Neuronal stem cell (in vitro differentiated cells): ENCODE measurements at places on chromosomes 6 and 20.

GRCh38 chr20:1867495-1868260, 27.5 kb upstream of the SIRPA start:
- no peak for DNase-seq

DNA sequence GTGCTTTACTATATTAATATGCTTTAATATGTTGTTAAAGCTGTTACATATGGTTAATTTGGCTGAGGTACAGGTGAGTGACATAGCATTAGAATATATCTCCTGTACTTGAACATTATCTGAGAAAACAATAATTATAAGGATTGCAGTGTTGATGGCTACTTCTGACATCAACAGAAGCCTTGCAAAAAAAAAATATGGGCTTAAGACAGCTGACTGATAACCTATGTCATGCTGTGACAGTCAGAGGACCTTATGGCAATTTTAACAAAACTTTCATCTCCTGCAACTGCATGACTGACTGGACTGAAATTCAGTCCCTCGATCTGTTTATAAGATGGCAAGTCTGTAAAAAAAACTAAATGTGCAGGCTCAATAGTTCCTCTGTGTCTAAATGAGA, 27.5 kb upstream of the TBX18 start:
- DNase-seq = no peak

DNA sequence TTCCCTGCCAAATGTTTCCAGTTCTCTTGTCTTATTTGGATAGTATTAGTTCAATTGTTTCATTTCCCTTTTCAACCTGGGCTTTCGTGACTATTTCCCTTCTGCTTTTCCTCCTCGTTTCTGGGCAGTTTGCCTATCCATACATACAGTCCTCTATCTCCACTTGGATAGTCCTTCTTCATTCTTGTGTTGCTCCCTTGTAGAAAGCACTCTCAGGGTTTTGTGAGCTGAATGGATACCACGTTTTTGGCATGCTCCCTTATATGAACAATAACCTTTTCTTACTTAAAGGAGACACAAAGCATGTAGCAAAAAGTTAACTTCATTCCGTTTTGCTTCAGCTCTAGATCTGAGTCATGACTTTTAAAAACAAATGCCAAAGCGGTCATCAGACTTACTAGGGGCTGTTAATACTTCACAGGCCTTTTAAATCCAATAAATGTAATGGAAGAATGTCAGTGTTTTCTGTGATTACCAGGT, 16.6 kb downstream of the CRYBG1 start:
- DNase-seq = no peak

DNA sequence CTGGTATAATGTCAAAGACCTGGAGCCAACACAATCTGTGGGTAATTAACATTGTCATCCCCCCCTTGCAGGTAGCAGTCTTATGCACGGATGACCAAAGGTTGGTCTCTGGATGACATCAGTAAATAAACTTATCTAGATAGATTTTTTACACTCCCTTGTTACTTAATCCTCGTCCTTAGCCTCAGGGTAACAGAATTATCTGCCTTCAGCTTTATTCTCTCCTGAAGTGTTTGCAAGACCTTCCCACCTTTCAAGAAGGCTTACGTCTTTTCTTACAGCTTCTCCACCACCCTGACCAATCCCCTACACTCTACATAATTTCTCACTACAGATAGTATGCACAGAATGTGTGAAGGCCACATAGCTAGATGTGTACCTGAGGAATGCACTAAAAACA, 434.8 kb upstream of the HTR1E start:
- DNase-seq = no peak

- DNase-seq = no peak
Observed at GRCh38 chr6:163580311-163581030, 166.0 kb downstream of the QKI start.

- DNase-seq = no peak
Observed at GRCh38 chr6:164982389-164982788, 327.0 kb downstream of the C6orf118 start.

DNA sequence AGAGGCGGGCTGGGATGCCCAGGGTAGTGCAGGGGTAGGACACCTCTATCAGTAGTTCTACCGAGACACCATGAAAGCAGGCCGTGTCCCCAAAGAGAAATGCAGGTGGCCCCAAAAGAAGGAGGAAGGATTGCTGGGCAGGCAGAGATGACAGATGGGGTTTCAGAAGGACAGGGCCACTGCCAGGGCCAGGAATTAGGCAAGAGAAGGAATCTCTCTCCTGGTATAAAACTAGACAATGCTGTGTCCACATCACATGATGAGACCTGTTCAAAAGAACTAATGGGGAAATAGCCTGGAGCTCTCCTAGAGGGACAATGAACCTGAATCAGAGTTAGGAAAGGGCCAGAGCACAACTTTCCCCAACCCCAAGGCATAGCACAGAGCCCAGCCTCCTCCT, 21.6 kb upstream of the VSX1 start:
- no peak for DNase-seq

DNA sequence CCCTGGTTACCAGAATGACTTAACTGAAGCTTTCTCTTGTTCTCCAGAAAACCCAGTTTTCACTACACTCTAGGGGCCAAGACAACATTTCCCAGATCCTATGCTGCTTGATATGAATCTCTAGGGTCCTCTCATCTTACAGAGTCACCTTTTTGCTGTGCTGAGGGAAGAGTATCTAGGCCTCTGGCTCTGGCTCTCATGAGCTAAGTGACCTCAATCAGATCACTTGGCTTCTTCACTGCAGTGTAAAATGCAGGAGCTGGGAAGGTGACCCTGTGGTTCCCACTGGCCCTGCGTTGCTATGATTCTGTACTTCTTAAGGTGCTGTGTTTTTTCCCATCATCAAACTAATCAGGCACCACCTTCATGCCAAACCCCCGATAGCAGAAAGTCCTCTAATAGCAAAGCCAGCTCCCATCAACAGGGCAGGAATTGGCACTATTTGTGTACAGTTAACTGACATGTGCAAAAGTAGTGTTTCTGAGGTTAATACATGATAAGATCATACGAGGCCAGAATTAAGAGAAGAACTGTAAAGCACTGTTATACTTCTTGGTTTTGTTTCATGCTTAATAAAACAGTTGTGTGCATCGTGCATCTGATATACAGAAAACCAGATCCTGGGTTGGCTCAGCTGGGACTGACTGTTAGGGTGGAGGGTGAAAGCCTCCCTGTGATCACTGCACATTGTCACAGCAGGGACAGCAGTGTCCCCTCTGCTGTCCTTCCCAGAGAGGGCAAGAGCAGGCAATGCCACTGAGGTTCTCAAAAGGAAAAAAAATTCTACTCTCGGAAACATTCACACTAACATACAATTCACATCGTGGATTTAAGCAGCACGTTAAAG, 46.7 kb downstream of the CNKSR3 start:
- DNase-seq = no peak

DNA sequence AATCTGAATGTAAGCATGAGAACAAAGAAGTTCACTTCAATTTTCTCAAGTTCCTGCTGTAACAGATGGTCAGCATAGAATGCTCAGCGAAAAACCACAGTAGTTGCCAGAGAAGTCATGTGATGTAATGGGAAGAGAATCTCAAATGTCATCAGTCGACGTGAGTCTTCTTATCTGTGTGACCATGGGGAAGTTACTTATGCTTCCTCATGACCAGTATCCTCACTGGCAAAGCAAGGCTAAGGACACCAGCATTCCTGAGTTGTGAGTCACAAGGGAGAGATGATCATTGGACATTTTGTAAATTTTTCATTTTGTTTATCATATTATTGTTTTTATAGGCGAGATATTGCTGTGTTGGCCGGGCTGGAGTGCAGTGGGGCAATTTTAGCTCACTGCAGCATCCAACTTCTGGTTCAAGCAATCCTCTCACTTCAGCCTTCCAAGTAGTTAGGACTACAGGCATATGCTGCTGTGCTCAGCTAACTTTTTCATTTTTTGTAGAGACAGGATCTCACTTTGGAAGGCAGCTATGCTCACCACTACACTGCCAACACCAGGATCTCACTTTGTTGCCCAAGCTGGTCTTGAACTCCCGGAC, 21.9 kb downstream of the SGK1 start:
- DNase-seq = no peak

DNA sequence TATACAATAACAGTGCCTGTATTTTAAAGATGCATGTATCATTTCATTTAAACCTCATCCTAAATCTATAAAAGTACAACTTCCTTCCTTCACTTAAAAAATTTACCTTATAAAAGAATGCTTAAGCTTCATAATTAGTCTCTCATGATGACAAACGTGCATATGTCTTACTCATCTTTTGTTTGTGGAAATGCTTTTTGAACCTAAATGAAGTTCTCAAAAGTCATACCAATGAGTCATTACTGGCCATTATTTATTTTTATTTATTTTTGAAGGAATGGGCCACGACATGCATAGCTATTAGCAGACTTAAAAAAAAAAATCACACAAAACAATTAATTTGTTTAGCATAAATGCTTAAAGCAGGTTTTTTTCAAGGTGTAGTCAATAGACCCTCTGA, 3.7 kb downstream of the TFB1M start:
- DNase-seq = no peak

GRCh38 chr20:10927011-10927583, 253.3 kb upstream of the JAG1 start:
- no peak for DNase-seq

DNA sequence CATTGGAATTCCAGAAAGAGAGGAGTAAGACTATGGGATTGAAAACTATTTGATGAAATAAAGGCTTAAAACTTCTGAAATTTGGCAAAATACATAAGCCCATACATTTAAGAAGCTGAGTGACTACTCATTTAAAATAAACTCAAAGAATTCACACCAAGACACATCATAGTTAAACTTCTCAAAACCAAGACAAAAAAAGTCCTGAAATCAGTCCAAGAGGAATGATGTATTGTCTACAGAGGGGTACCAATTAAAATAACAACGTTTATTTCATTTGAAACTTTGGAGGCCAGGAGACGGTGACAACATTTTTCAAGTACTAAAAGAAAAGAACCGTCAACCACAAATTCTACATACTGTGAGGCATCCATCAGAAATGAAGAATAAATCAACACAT, 841.4 kb upstream of the MAP3K7 start:
- DNase-seq = no peak

- DNase-seq = no peak
Observed at GRCh38 chr6:85714893-85715530, 72.3 kb upstream of the SYNCRIP start.

DNA sequence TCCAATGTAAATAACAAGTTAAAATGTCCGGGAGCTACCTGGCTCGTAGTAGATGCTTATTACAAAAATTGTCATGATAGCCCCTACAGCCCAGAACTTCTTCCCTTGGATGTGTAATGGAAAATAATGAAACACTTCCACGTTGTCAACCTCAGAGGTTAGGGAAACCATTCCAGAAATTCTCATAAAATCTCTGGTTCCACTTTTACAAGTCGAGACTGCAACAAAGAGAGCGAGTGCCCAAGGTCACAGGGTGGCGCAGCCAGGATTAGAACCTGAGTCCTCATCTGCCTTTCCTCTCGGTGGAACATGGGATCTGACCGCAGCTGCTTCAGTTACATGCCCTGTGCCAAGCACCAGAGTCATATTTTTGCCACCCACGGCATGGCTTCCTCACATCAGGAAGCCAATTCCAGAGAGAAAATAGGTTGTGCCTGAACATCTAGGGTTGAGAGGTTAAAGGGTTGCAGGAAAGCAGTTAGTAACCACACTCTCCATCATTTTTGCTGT, 157.6 kb downstream of the SOBP start:
- no peak for DNase-seq

DNA sequence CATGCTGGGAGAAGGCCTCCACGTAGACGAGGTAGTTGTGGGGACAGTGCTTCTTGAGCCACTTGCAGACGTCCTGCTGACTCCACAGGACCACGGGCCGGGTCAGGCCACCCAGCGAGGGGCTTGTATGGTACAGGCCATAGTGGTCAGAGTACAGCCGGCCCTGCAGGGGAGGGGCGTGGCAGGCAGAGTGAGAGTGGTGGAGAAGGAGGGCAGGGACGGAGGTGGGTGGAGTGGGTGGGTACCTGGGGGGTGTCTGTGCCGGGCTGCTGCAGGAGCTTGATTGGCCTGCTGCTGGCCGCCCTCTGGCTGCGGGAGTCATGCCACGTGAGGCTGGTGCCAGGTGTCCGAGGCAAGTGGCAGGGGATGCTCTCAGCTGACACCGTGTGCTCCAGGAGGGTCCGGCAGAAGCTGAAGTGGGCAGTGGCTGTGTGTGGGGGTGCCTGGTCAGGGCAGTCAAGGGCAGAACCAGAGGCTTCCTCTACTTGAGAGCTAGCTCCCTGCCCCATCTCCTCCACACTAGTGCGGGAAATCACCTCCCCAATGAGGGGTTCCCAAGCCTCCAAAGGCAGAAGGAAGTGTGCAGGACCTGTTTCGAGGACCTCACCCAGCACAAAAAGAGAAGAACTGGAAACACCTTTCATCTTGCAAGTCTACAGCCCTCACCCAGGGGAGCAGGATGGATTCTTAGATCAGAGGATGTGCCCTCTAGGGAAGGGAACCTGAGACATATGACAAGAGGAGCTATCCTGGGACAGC, 2.3 kb downstream of the SAMD10 start:
- no peak for DNase-seq

GRCh38 chr6:43450699-43451131, 4.6 kb downstream of the DLK2 start:
- DNase-seq = no peak

GRCh38 chr6:85923013-85923430, 280.3 kb upstream of the SYNCRIP start:
- peak; percentile 51 for DNase-seq

DNA sequence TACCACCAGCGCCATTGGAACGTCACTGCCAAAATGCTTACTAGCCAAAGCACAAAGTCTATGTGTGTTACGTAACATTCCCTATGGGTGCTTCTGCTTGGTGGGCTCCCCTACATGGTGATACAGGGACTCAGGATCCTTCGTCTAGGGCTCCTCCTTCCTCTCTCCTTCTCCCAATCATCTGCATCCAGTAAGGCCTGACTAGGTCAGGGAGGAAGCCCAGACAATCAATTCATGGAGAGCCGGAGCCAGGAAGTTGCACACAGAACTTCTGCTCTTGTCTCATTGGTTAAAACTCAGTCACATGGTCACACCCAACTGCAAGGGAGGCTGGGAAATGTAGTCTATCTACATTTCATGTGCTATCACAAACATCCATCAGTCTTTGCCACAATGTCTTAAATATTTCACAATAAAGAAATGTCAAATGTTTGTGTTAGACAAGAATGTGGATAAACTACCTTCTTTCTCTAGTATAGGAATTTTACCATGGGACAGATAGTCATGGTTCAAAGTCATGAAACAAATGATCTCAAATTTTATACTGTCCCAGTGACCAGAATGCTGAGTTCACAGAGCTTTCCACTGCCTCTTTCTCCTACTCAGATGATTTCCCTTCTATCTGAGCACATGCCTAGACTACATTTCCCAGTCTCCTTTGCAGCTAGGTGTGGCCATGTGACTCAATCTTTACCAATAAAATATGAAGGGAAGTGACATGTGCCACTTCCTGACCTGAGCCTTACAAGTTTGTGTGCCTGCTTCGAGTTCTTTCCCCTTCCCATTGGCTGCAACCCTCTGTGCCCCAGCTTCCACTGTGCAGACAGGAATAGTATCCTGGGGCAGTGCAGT, 9.3 kb upstream of the KCNK15 start:
- peak; percentile 61 for DNase-seq

DNA sequence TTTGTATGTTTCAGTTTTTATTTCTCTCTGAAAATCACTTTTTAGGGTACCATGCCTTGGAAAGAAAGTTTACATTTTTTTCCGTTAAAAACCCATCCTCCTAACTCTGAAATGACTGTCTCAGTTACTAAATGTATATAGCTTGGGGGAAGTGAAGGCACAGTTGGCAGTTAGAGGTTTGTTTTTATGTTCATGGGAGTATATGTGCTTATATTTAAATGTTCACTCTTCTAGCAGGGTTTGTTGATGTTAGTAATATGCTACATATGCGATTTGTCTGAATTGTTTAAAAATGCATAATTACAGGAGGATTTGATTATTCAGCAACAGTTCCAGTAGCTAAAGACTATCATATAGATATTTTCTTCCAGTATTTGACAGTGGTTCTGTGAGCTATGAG, 31.1 kb downstream of the CDKAL1 start:
- no peak for DNase-seq
